SIG-M5 (cell line): ENCODE measurements at places on chromosomes 7 and 10.
A peak's percentile ranks its signal among the peaks of the same experiment; 100 is the strongest.

- DNase-seq, result no peak
Measured at GRCh38 chr10:86316990-86317389, 49.6 kb downstream of the GRID1 start.

GRCh38 chr7:28228396-28228795, 47.8 kb upstream of the JAZF1 start:
- DNase-seq, result no peak

DNA sequence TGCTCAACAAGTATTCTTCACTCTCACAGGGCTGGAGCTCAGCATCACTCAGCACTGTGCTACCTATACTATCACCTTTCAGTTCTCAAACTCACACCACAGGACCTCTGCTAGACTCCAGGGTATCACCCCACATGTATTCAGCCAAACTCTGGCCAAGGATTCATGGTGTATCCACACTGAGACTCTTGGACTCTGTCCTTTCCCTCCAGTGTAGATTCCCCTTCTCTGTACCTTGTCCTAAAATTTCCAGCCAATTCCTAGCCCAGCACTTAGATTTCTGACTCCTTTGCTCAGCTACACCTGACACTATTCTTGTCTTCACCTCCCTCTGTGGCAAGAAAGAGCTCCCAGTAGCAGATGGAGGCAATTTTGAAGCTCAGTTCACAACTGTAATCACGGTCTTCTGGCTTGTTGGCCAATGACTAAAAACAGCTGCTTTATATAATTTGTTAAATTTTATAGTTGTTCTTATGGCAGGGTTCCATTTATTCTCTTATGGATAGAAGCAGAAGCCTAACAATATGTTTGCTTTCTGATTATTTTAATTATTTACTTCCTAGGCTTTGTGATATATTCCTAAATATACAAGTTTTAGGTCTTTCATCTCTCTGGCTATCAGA, 258.8 kb downstream of the THSD7A start:
- no peak for DNase-seq

GRCh38 chr7:150942001-150942590, 36.0 kb downstream of the KCNH2 start:
- DNase-seq, result no peak

- no peak for DNase-seq
Measured at GRCh38 chr7:7651479-7651878, 10.9 kb downstream of the UMAD1 start.

DNA sequence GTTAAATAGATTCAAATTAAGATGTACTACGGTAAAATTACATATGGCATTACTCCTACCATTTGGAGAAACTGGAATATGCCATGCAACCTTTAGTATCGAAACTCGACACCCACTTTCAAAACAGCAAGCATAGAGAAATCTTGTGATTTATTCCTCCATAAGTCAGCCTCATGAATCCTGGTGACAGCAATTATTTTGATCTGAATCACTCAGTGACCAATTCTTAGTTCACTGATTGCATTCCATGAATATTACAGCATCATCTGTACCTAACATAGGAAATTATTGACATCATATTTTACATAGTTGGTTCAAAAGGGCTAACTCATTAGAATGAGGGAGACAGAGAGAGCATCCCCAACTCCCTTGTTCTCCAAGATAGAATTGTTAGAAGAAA, 89.6 kb downstream of the CACNB2 start:
- no peak for DNase-seq

GRCh38 chr10:110446954-110447608, 50.6 kb upstream of the DUSP5 start:
- no peak for DNase-seq

DNA sequence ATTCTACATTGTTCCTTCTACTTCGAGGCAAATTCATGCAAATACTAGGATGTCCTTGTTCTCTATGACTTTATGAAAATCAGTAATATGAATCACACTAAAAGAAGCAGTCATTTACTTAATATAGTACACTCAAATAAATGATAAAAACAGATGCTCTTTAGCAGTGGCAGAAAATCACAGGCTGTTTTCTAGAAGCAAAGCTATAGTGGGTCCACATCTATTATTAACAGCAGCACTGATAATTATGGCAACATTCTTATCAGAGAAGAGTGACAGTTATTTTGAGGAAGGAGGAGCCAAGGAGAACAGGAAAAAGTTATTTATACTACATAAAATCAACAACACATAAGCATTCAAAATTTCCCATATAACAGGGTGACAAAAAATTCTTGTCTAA, 16.5 kb downstream of the KIF5B start:
- no peak for DNase-seq

DNA sequence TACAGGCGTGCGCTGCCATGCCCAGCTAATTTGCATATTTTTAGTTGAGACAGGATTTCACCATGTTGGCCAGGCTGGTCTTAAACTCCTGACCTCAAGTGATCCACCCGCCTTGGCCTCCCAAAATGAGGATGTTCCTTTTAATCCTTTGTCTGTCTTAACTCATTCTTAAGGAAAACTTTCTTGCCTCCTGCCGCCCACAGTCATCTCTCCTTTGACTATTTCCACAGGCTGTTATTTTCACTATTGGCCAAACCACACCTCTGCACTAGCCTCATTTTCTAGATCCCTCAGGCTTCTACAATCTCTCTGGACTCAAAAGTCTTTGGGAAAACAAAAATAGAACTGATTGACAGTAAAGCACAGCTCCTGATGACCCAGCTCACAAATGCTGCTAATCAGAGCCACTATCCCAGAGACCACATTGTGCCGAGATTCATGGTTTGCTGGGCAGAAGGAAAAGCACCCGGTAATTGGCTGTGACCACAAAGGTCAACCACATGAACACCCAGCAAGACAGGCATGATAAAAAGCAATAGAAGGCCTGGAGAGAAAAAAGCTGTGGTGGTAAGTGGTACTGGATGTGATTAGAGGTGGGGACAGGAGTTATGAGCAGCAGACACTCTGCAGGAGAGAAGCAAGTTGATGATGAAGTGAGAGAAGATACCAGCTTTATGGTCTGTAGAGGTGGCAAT, 44.1 kb upstream of the ZNRF2 start:
- DNase-seq, result no peak

DNA sequence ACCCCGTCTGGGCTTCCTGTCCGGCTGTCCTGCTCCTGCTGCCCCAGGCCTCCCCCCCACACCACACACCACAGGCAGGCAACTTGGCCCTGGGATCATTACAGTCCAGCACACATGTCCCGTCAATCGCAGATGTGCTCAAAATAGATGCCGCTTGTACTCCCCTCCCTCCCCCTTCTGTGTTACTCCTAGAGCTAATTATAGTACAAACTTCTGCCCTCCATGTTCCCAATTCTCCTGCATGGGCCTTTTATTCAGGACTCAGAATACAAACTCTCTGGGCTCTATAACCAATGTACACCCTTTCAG, at the start of gene SYNPO2L:
SYNPO2L (minus strand) TSS at position 40 of the 309 bp plus-strand sequence. CDS start 107 bp downstream, outside the sequence.
- DNase-seq, result no peak

DNA sequence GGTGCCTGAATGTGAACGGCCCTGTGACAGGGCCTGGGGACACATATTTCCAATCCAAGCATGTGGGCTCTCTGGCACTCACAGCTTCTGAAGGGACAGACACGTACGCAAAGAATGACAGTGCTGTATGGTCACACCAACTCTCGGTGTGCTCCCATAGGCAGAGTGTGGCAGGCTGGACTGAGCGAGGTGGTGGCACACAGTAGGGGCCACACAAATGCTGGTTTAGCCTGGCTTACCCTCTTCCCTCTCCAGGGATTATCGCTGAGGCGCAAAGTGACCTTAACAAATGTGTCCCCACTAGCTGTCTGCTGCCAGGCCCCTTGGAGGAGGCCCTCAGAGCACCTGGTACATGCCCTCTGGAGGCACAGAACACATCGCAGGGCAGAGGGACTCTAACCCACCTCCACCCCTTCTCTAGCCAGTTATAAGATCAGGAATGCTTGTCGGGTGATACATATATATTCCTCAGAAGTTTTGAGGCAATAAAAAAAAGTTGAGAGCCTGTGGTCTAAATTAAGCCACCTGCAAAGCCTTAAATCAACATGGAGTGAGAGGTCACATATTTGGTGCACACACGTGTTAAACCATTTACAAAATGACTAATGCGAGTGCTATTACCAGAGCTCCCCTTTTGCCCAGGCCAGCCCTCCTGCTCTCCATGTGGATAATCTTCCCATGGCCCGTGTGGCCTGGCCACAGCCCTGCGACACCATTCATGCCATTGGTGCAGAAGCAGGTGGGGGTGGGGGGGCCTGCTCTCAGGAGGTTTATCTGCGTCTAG, 262.8 kb upstream of the GRB10 start:
- no peak for DNase-seq

GRCh38 chr7:138934861-138935260, 46.3 kb downstream of the KIAA1549 start:
- no peak for DNase-seq

DNA sequence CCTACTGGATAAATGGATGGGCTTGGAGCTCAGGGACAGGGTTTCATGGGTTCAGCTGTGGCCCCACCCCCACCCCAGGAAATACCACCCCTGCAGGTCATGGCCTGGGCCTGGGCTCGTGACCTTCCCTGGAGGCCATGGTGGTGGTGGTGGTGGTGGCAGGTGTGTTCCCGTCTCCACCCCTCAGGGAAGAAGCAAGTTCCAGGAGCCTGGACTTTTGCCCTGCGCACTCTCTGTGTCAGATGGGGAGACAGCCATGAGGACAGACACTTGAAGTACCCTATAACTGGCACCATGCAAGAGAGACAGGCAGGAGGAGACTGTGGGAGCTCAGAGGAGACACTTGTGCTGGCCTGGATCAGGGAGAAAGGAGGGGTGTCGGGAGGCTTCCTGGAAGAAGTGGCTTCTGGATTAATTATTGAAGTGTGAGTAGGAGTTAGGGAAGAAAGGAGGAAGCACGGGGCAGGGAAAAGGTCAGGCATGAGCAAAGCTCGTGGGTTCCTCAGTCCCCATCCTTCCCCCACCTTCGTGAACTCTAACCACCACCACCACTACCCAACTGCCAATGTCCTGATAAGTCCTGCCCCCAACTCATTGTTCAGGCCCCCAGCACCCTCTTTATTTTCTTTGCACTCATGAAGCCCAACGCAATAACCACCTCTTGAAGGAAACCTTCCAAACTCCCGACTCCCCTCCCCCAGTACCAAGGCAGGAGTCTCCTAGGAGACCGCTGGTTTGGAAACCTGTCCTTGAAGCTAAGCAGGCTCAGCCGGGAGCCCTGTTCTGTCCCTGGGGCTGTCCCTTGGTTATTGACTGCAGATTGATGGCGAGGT, 8.9 kb downstream of the SH2B2 start:
- DNase-seq, result no peak

- DNase-seq, result peak; percentile 11
Measured at GRCh38 chr10:113953505-113954272, 90.0 kb upstream of the ADRB1 start.

GRCh38 chr7:90433221-90433620, 30.0 kb downstream of the CLDN12 start:
- no peak for DNase-seq

DNA sequence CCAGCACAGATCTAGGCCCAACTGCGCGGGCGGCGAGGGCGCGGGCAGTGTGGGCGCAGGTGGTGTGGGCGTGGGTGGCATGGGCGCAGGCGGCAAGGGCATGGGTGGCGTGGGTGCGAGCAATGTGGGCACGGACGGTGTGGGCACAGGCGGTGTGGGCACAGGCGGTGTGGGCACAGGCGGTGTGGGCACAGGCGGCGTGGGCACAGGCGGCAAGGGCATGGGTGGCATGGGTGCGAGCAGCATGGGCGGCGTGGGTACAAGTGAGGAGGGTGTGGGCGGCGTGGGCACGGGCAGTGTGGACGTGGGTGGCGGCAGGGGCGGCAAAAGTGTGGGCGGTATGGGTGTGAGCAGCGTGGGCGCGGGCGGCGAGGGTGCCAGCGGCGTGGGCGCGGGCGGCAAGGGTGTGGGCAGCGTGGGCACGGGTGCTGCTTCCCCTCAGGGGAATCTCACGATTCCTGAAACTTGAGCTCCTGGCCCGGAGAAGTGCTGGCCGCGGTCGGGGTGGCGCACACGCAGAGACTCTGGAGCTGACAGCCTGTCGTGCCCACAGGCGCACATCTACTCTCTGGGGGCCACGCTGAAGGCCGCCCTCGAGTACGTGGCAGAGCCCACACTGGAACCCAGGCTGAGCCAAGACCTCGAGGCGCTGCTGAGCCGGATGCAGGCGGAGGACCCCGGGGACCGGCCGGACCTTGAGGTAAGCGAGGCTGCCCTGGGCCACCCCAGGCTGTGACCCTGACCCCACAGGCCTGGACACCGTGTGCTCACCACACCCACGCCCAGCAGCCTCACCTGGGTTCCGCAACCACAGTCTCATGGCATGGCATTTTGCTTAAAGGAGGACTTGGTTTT, 23.0 kb downstream of the KNDC1 start:
- DNase-seq, result no peak

DNA sequence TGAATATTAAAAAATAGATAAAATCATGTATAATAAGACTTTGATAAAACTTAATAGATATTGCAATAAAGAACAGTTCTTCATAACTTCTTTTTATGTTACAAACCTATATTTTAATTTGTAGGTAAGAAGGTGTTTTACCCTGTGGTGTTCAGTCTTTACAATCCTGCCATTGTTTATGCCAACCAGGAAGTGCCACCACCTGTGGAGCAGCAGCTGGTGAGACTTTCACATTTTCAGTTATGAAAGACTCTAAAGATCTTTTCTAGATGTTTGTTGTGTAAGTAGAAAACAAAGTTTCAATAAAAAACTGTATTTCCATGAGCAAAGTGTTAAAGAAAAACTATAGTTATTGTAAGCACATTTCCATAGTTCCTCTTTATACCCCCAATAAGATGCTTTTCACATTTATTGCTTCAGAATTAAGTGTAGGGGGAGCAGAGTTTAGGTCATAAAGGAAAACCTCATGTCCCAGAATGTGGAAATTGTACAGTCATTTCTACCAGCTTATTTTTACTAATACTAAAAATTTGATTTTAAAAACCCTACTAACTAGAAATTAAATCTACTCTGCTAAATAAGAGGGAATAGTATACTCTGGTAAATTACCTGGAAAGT, 28.7 kb downstream of the CSGALNACT2 start:
- DNase-seq, result no peak

DNA sequence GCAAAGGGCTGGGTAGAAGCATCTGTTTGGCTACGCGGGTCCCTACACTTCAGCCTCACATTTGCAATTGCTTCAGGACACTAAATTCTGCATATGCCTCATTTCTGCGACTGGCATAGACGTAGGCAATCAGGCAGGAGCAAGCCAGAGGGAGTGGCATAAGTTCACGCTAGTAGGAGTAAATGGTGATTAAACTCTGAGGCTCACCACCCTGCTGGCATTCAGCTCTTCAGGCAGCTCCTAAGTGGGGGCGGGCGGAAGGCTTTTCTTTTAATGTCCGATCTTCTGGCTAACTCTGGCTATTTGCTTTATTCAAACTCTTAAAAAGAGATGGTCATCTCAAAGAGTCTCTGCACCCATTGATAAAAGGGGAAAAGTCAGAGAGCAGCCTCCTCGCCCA, 45.3 kb downstream of the RGS10 start:
- DNase-seq, result no peak

GRCh38 chr10:129523723-129524316, 56.8 kb downstream of the MGMT start:
- no peak for DNase-seq

- no peak for DNase-seq
Measured at GRCh38 chr7:35685781-35686180, 9.2 kb downstream of the HERPUD2 start.

- no peak for DNase-seq
Measured at GRCh38 chr10:15211464-15211979, 43.0 kb upstream of the NMT2 start.

- no peak for DNase-seq
Measured at GRCh38 chr10:95783741-95784140, 27.8 kb downstream of the ENTPD1 start.

- no peak for DNase-seq
Measured at GRCh38 chr7:29194206-29194593, 375 bp upstream of the CHN2 start.

- no peak for DNase-seq
Measured at GRCh38 chr7:150875791-150876190, 23.5 kb downstream of the AOC1 start.
